ENCODE measurements at places on chromosomes 2 and 18.
A peak's percentile ranks its signal among the peaks of the same experiment; 100 is the strongest.

GRCh38 chr2:66164470-66164869 lies 270.5 kb upstream of the MEIS1 start:
- DNase-seq, result no peak

DNA sequence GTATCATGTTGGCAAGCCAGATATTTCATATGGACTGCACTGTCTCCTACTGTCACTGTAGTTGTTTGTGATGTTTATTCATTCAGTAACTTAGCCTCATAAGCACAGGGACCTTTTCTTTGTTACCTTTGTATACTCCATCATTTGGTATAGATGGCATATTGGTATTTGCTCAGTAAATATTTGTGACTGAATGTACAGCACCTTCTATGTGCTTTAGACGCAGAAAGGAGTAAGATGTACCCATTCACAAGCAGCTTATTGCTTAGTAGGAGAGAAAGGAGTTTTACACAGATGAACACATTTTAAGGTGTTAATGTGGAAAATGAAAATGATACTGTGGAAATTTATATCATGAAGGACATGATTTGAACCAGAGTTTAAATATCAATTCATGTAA lies 12.0 kb downstream of the EPC2 start:
- no peak for DNase-seq

- DNase-seq, result no peak
Measured at GRCh38 chr2:241812730-241813643, 4.0 kb downstream of the NEU4 start.

GRCh38 chr2:121502246-121502645 lies 28.4 kb upstream of the RNU4ATAC start:
- DNase-seq, result no peak

DNA sequence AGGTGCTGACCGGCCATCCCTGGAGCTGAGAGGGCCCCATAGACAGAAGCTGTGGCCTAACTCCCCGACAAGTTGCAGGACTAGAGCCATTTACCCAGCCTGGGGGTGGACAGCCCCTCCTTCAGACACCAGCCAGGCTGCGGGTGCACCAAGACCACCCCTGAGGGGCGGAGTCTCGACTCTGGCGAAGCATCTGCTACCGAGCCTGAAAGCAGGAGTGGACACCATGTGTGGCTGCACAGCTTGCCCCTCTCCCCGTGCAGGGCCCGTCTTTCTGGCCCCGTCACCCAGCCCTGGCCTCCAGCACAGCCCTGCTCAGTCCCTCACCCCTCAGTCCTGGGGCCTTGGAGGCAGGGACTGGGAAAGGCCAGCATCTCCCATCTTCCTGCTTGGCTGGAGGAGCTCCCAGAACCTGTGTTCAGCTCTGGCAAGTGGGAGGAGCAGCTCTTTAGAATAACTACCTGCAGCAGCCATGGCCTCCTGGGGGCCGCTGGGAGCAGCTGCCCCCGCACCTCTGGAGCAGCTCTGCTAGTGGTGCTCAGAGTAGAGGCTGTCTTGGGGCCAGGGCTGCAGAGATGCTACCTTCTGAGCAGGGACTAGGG lies 275.8 kb downstream of the NDUFA10 start:
- no peak for DNase-seq

- no peak for DNase-seq
Measured at GRCh38 chr2:213224366-213224765, 59.9 kb upstream of the SPAG16 start.

DNA sequence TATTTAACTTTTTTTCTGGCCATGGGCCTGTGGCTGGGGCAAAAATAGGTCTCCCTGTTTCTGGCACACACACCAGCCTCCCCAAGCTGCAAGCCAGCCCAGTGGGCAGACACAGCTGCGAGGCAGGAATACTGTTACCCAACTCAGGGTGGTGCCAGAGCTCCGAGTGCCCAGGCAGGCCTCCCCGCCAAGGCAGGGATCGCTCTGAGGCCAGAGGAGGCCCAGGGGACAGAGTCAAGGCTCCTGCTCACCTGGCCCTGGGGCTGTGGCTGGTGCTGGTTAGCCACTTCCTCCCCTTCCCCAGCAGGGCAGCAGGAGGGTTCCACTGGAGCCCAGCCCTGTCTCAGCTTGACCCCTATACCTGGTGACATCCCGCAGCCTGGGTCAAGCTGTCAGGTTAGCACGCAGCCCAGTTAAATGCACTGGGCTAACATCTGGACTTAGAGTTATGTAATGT lies 67.1 kb upstream of the EPAS1 start:
- no peak for DNase-seq

GRCh38 chr2:207136874-207137273 lies 28.9 kb downstream of the KLF7 start:
- no peak for DNase-seq

DNA sequence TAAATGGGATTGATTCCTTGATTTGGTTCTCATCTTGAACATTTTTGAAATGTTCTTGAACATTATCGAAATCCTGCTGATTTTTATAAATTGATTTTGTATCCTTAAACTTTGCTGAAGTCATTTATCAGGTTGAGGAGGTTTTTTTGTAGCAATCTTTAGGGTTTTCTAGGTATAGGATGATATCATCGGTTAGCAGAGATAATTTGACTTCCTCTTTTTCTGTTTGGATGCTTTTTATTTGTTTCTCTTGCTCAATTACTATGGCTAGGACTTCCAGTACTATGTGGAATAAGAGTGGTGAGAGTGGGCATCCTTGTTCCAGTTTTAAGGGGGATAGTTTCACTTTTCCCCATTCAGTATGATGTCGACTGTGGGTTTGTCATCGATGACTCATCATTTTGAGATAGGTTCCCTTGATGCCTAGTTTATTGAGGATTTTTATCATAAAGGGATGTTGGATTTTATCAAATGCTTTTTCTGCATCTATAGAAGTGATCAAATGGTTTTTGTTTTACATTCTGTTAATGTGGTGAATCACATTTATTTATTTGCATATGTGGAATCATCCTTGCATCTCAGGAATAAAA lies 201.5 kb upstream of the ZSWIM2 start:
- DNase-seq, result no peak

- DNase-seq, result no peak
Measured at GRCh38 chr18:57929922-57930321, 114.1 kb upstream of the NEDD4L start.

- DNase-seq, result no peak
Measured at GRCh38 chr18:59650266-59650820, 46.9 kb downstream of the CCBE1 start.

- no peak for DNase-seq
Measured at GRCh38 chr2:235449568-235449967, 44.3 kb upstream of the AGAP1 start.

- no peak for DNase-seq
Measured at GRCh38 chr2:38659115-38659514, 6.8 kb upstream of the GALM start.

GRCh38 chr18:27120246-27120645 lies 64.9 kb downstream of the CHST9 start:
- no peak for DNase-seq

GRCh38 chr2:162014751-162015150 lies 59.3 kb downstream of the DPP4 start:
- DNase-seq, result no peak

- no peak for DNase-seq
Measured at GRCh38 chr2:29755829-29756228, 165.6 kb downstream of the ALK start.

DNA sequence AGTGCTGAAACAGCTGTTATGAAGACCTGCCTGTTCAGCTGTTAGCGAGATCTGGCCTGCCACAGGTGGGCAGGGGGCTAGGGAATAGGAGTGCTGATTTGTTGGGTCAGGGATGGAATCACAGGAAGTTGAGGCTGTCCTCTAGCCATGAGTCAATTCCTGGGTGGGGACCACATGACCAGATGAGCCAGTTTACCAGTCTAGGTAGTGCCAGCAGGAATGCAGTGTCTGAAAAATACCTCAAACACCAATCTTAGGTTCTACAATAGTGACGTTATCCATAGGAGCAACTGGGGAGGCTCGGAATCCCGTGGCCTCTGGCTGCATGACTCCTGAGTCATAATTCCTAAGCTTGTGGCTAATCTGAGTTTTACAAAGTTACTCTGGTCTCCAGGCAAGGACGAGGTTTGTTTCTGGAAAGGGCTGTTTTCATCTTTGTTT lies 44.9 kb downstream of the DYSF start:
- no peak for DNase-seq

DNA sequence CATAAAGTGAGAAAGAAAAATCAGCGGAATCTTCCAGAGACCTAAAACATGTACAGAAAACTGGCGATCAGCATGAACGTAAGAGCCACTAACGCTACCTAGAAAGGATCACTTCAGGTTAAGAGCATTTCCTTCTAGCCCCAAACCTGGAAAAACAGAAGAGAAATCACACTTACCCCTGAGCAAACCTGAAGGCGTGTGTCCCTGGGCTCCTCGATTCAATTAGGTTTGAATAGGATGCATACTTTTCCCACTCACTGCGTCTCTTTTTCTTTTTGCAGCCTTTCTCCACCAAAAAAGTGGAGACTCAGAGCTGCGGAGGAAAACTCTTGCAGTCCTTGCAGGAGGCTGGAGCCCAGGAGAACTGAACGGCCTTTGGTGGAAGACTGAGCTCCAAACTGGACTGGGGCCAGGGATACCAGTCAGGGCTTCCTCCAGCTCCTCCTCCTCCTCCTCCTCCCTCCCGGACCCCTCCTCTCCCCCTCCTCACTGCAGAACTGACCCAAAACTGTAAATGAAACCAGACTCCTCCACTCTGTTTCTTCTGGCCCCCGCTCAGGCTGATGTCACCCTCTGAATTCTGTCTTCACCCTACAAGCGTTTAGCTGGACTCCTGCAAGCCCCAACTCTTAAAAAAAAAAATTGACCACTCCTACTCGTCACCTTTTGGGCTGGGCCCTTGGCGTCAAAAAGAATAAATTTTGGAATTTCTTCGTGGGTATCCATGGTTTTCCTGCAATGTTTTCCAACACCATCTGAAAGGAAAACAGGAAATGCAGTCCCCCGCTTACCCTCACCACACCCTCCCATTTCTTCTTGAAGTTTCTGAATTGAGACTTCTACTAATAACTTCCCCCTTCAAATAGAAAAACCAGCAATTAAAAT lies at the start of gene COL6A3:
Gene COL6A3 (minus strand): TSS at position 388 of the 885 bp plus-strand sequence. CDS start 17,347 bp downstream, outside the sequence.
- no peak for DNase-seq

DNA sequence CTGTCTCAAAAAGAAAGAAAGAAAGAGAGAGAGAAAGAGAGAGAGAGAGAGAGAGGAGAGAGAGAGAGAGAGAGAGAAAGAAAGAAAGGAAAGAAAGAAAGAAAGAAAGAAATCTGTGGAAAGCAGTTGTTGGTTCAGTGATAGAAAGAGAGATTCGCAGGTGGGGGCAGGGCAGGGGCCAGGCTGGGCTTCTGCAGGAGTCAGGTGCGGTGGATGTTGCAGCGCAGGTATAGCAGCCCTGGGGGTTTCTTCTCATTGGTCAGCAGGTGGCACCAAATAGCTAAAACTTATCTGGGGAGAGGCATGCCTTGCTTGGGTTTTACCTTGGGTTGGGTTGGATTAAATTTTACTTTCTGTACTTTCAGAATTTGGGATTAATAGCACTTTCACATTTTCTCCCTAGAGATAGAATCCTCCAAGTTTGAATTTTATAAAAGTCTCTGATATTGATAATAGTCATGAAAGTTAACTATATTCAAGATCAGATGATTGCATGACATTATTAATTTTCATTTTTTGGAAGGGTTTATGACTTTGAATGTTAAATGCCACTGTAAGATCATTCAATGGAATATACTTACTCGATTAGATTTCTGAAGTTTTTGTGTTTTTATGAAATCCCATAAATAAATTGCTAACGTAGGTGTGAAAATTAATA lies 66.6 kb downstream of the SPTBN1 start:
- DNase-seq, result peak; percentile 12

DNA sequence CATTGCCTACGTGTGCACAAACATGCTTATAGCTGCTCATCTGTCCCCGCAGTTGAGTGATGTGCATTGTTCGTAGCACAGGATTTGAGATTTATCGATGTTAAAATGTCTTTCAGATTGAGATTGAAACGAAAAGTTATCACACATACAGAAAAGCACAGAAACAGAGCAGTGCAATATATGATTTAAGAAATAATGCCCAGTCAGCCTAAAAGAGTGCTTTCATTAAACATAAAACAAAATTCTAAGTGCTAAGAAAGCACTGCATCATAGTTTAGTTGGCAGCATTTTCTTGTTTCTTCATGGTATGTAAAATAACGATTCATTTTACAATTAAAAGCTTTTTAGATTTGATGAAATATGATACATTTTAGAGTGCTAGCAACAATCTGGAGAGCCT lies 31.9 kb upstream of the GORASP2 start:
- no peak for DNase-seq

DNA sequence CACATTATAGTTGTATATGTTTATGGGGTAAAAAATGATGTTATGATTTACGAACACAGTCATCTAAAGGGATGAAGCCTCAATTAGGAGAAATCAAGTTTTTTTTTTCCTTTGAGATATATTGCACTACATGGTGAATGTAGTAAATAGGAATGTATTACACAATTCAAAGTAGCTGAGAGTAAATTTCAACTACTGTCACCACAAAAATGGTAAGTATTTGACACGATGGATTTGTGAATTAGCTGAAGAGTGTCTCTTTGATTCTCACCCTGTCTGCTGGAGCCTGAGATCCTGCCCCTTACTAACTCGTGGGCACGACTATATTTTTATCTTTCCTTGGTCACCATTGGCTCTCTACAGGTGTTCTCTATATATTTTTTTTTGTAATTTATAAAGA lies 540.4 kb upstream of the DSEL start:
- no peak for DNase-seq

DNA sequence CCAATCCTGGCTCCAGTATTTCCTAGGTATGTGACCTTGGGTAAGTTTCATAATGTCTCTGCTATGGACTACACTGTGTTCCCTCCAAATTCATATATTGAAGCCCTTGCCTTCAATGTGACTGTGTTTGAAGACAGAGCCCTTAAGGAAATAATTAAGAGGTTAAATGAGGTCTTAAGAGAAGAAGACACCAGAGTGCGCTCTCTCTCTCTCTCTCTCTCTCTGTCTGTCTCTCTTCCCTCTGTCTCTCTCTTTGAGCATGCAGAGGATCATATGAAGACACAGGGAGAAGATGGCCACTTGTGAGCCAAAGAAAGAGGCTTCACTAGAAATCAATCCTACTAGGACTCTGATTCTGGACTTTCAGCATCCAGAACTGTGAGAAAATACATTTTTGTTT lies 52.2 kb downstream of the NXPH2 start:
- no peak for DNase-seq

- peak; percentile 32 for DNase-seq
Measured at GRCh38 chr2:241762933-241763369, 13.7 kb upstream of the GAL3ST2 start.

Measured in stimulated activated CD4-positive, alpha-beta T cell treated with anti-CD3 and anti-CD28 coated beads, TNF-alpha, amount 100 ng/mL, for 1 hour (primary cell).